ENCODE measurements at places on chromosomes 11 and 22. TPM values are rescaled to one million over a fixed set of nuclear protein-coding genes. Genes with fewer than 3 reads are reported as not detected.

- no peak for DNase-seq
Measured at GRCh38 chr11:22690871-22691270, 24.5 kb downstream of the GAS2 start.

- no peak for DNase-seq
Measured at GRCh38 chr11:2718817-2719438, 19.1 kb upstream of the KCNQ1OT1 start.

- no peak for DNase-seq
Measured at GRCh38 chr11:95283650-95284049, 52.6 kb upstream of the SESN3 start.

GRCh38 chr11:17014833-17015626, 816 bp upstream of the PLEKHA7 start:
- DNase-seq = no peak

DNA sequence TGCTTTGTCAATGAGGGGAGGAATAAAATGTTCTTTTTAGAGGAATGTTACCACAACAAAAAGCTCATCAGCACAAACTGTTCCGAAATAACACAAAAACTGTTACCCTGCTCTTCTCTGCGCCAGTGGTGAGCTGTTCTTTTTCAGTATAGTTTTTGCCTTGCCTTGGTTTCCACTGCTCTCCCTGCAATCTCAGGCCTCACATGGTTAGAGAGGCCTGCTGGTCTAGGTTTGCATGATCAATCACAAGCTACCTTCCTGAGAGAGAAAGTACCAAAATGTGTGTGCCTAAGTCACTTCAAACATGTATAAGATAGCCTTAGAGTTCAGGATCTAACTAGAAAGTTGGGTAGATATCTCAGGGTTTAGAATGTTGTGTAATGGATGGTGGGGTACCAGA, 114.6 kb downstream of the STIM1 start:
- DNase-seq = no peak

GRCh38 chr11:86202013-86202336, 42.6 kb upstream of the EED start:
- DNase-seq = no peak

- peak; percentile 89 for DNase-seq
Measured at GRCh38 chr11:73982595-73982989, at the start of gene UCP2. UCP2 (minus strand) TSS chr11:73982843; CDS start chr11:73978378, 4,465 bp downstream.

GRCh38 chr11:64716473-64717267, 6.3 kb downstream of the NRXN2 start:
- DNase-seq = no peak

DNA sequence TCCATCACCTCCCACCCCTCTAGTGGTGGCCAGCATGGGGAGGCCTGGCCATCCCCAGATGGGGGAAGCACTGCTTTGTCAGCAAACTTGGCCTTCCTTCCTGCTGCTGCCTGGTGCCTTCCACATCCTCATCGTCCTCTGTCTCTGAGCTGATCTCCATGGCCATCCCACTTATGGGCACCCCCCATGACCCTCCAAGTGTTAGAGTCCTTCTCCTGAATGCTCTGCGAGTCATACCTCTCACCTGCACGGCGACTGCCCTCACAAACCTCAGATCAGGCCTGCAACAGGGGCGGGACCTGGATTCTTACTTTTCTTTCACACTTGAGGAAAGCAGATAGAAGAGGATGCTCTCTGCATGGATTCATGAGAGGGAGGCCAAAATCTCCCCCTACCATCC, 24.0 kb downstream of the POU2AF1 start:
- no peak for DNase-seq

GRCh38 chr22:49768951-49769690, 58.6 kb downstream of the BRD1 start:
- DNase-seq = no peak

DNA sequence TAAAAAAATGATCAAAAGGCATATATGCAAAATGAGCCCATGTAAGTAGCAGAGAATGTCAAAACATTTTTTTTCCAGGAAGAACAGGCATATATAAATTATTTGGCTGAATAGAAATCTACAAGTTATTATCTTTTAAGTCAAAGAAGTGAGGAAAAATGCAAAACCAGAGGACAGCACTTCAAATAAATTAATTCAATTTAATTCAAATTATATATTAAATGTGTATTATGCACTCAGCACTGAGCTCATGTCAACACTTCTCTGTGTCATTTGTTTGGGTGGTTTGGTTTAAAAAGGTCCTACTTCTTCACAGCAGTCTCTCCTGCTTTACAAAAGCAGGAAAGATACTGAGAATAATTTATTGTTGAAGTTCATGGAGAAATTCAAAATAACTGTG, 41.9 kb upstream of the PDGFD start:
- no peak for DNase-seq

DNA sequence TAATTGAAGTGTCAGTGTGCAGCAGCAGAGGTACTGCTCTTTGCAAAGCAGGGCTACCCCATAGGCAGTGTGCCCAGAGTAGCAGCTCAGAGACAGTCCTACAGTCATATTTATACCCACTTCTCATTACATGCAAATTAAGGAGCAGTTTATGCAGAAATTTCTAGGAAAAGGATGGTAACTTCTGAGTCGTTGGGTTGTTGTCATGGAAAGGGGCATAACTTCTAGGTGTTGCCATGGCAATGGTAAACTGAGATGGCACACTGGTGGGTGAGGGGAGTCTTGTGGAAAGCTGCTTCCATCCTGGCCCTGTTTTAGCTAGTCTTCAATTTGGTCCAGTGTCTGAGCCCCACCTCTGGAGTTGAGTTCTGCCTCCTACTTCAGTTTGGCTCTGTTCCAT, 77.4 kb downstream of the MN1 start:
- DNase-seq = no peak

Gene DAGLA
- 5.1 TPM for total RNA-seq

Gene HARBI1
- 6.7 TPM for total RNA-seq

Gene TMEM25
- 36.2 TPM for total RNA-seq

Gene ANO5
- not detected for total RNA-seq

Gene MAPK11
- total RNA-seq = 6.4 TPM

Gene P4HA3
- total RNA-seq = 6.1 TPM
